ENCODE measurements at places on chromosomes 5 and 9. TPM values are rescaled to one million over a fixed set of nuclear protein-coding genes. Genes with fewer than 3 reads are reported as not detected.

The TIGD6 gene
- 4.7 TPM for total RNA-seq

The CDKN2AIPNL gene
- 25.3 TPM for total RNA-seq

The KIF20A gene
- 4.4 TPM for total RNA-seq

The HTR1A gene
- total RNA-seq = not detected

The DMXL1 gene
- total RNA-seq = 20.8 TPM

The NSUN2 gene
- total RNA-seq = 50.0 TPM

The C5orf52 gene
- not detected for total RNA-seq

The CLIC3 gene
- 0.75 TPM for total RNA-seq

The CCL27 gene
- total RNA-seq = not detected

The GDA gene
- 0.04 TPM for total RNA-seq

The ITK gene
- total RNA-seq = not detected

The PCDHA8 gene
- under 0.01 TPM for total RNA-seq

The UAP1L1 gene
- 9.7 TPM for total RNA-seq

The PDCD1LG2 gene
- total RNA-seq = 1.8 TPM

The MOB3B gene
- 1.9 TPM for total RNA-seq

The SVEP1 gene
- 1.6 TPM for total RNA-seq

The SHOC1 gene
- total RNA-seq = not detected

The RPL35 gene
- 3,310 TPM for total RNA-seq

The DBH gene
- not detected for total RNA-seq

The ELP1 gene
- 28.1 TPM for total RNA-seq

The CACNA1B gene
- total RNA-seq = 0.84 TPM

The FBXL7 gene
- total RNA-seq = 4.4 TPM

The PCDHGB2 gene
- total RNA-seq = 1.2 TPM

The FBXW11 gene
- total RNA-seq = 75.1 TPM

The RFESD gene
- 0.21 TPM for total RNA-seq

The AP3S1 gene
- total RNA-seq = 116 TPM

The ECSCR gene
- not detected for total RNA-seq

The IL33 gene
- 0.68 TPM for total RNA-seq

The GRM6 gene
- not detected for total RNA-seq

The TEK gene
- total RNA-seq = 0.07 TPM

The FOXD4L6 gene
- total RNA-seq = not detected

The IL5 gene
- total RNA-seq = not detected

Measured in kidney epithelial cell (primary cell).